Natural killer cell treated with Interleukin-12 subunit alpha and Interleukin-12 subunit beta and Interleukin-15 and Interleukin-18, amount 100 ng/mL, for 72 hours (primary cell): ENCODE measurements at places on chromosomes 6 and 20. TPM values are rescaled to one million over a fixed set of nuclear protein-coding genes. Genes with fewer than 3 reads are reported as not detected.

TRIM10 gene
- total RNA-seq = not detected

DNA sequence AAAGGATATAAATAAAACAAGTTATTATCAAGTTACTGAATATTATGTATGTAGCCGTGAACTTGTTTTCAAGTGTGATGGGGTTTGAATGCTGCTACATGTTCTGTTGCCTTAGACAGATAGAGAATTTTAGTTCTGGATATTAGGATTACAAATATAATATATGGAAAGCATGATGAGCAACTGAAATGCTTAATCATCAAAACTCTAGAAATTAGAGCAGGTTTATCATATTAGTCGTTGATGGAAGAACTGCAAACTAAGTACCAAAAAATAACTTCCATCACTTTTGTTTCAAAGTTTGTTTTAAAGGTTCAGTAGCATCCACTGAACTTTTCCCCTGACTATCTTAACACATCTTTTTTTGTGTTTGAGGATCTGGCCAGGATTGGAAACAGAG is 49.1 kb upstream of the CCN2 start:
- DNase-seq = no peak

- no peak for DNase-seq
Measured at GRCh38 chr6:64683682-64684081, 1023.3 kb downstream of the EYS start.

HUS1B gene
- 2.3 TPM for total RNA-seq

RGS17 gene
- total RNA-seq = 0.45 TPM

CST7 gene
- 129 TPM for total RNA-seq

SIRPA gene
- 0.14 TPM for total RNA-seq

DNA sequence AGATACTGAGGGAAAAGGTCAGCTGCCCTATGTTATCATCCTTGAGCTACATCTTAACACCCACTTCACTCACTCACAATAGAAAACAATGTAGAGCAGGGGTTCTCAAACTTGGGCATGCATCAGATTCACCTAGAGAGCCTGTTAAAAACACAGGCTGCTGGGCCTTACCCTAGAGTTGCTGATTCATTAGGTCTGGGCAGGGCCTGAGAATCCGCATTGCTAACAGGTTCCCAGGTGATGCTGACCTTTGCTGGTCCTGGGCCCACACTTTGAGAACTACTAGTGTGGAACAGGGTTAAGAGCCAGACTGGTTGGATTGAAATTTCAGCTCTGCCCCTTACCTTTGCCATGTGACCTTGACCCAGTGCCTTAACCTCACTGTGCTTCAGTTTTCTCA is 25.1 kb downstream of the RSPO4 start:
- DNase-seq = no peak

DNA sequence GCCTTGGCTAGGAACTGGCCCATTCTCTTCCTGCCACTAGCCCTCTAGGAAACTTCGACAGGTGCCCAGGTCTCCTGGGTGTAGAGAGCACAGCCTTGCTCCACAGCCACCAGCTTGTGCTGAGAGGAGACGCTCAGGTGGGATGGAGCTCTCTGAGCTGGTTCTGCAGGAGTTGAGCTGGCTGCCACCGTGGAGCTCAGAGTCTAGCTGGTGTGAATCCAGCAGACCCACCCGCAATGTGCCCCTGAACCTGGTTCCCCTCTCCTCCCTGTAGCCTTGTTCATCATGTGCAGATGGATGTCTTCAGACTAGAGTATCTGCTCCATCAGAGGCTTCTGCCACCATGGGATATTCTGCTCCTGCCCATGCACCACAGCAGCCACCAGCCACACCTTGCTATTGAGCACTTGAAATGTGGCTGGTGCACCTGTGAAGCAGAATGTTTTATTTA is 222.5 kb downstream of the SYNDIG1 start:
- DNase-seq = no peak

- no peak for DNase-seq
Measured at GRCh38 chr6:142773859-142774648, 170.9 kb downstream of the HIVEP2 start.

OR2B6 gene
- total RNA-seq = not detected

DNA sequence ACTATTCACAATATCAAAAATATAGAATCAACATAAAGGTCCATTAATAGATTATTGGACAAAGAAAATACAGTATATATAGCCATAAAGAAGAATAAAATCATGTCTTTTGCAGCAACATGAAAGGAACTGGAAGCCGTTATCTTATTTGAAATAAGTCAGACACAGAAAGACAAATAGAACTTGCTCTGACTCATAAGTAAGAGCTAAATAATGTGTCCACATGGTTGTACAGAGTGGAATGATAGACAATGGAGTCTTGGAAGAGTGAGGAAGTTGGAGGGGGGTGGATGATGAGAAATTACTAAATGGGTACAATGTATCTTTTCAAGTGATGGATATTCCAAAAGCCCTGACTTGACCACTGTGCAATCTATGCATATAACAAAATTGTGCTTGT is 613.5 kb downstream of the PHF3 start:
- DNase-seq = no peak

EYA4 gene
- total RNA-seq = not detected
